ENCODE measurements at places on chromosomes 2 and 18.

DNA sequence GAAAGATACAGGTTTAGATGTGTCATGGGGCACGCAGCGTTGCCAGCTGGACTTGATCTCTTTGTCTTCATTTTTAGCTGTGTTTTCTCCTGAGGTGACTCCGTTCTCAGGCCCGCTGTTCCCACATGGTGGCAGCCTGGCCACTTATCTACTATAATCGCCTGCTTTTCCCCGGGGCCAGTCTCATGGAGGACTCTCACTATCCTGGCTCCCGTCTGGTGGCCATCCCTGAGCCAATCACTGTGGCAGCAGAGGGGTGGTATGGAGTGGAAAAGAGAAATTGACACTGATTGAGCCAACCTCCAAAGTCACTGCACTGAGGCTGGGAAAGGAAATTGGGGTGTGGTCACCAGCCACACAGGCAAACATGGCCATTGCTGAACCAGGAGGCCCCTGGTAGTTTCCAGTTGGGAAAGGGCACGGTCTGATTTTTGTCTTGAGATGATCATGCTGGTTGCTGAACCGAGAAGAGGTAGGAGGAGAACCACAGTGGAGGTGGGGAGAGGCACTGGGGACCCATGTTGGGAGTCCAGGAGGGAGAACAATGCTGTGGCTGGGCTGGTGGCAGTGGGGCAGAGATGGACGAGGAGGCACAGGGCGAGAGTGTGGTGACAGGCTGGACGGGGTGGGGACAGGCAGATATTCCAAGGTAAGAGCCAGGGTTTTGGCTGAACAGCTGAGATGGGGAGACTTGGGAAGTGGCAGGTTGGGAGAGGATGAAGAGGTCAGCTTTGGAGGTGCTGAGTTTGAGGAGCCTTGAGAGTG, 45.6 kb downstream of the KCNIP3 start:
- DNase-seq, result no peak

DNA sequence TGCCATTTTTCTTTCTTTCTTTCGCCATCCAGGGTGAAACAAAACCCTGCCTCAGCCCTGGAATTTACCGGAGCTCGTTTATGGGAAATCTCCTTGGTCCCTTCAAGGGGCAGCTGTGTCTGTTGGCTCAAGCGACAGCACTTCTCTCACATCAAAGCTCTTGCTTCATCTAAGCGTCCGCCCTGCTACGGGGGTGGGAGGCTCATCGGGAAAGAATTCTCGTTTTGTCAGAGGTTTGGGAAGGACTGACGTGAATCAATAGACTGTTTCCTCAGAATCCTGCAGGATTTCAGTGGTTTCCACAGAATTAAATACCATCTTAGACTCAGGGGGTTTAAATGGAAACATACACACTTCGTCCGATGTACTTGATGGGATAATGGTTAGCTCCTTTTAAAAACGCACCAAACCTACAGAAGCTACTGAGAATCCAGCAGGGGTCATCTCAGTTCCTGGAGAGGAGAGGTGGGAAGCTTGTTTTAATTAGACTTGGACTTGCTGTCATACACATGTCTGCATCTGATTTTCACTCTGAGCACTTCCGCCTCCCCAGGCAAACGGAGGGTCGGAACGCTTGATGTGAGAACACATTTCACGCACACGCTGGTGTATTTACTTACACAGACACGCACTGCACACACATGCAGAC, 91.6 kb downstream of the ASB1 start:
- DNase-seq, result no peak

- no peak for DNase-seq
These were observed 26.8 kb downstream of the RHBDD1 start for GRCh38 chr2:226862623-226863022.

GRCh38 chr2:25131567-25132298, 36.6 kb downstream of the POMC start:
- no peak for DNase-seq

DNA sequence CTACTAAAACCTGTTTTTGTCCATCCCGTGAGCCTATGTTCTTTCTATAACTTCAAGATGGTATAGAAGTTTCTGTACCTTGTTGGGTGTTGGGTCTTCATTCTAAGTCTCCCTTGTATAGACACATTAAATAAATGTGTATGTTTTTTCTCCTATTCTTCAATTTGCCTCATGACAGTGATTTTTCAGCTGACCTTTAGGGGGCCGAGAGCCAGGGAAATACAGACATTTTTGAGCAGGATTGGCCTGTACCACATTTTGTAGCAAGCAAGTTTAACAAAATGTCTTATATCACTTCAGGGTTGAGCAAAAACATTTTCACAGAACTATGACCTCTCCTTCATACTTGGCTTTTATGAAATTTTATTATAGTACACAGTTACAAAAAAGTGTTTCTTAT, 495.4 kb upstream of the CDH7 start:
- no peak for DNase-seq

- no peak for DNase-seq
These were observed 105.0 kb upstream of the ALK start for GRCh38 chr2:30026091-30027055.

- DNase-seq, result no peak
These were observed 310.9 kb downstream of the PRKCE start for GRCh38 chr2:45962177-45962921.

DNA sequence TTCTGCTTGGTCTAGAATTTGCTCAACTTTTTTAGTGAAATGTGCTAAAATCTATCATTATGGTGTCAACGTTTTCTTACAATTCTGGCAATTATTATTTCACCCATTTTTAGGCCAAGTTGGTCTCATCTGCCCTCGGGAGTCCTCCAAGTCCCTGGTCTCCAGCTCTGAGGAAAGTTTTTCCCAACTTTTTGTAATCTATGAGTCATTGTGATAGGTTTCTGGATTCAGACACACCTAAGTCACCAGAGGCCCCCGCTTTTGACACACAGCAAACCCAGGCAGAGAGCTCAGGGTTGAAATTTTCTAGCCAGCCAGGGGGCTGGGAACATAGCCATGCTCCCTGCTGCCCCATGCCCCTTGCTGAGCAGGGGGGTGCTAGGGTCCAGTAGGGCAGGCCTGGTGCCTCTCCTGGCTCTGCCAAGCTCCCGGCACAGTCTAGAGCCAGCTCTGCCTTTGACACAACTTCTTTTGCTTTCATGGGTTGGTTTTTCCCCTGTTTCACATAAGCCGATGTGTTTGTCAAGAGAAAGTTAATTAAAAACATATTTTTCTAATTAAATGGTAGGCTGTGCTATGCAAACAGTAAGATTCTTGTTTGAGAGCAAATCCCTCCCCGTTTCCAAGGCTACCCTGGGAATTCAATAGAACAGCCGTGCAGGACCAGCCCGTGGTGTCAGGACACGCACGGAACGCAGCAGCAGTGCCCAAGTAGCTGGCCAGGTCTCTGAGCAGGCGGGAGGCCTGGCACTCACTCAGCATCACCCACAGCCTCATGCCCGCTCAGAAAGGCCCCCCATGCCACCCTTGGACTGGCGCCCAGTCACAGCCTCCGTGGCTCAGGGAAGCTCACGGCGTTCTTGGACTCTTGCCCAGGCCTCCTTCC, 25.5 kb upstream of the SNED1 start:
- DNase-seq, result no peak

GRCh38 chr2:231527955-231528635, 2.1 kb downstream of the NMUR1 start:
- no peak for DNase-seq

DNA sequence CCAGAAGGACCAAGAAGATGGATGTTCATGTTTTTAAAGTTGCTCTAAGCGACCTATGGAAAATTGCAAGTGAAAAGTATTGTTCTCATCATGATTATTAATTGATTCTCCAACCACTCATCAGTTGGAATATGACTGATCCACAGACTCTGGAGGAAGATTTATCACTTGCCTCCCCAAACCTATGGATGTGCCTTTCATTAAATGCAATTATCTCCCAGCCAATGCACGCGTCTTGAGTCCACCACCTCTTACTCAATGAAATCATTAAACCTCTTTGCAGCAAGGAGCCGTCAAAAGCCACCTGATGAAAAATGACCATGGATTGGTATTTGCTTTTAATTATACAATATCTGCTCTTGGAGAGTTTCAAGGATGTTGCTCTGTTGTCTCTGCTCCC, 165.6 kb downstream of the LRRTM1 start:
- no peak for DNase-seq

- no peak for DNase-seq
These were observed 195.2 kb downstream of the SLC8A1 start for GRCh38 chr2:40256649-40257048.

DNA sequence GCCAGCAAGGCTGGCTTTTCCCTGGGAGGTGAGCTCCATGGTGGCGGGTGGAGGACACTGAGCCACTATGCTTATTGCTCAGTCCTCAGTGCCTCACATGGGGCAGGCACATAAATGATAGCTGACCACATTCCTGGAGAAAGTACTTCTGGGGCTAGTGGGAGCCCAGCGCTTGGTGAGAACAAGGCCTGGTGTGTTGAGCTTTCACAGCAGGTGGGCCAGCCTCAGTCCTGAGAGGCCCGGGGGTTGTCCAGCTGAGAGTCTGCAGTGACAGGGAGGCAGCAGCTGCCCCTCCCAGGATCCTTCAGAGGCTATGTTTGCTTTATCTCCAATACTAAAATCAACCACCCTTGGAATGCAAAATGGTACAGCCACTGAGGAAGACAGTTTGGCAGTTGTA, 217.7 kb downstream of the ZBTB7C start:
- DNase-seq, result no peak

GRCh38 chr18:3319894-3320454, 58.0 kb downstream of the MYL12B start:
- no peak for DNase-seq

- DNase-seq, result no peak
These were observed 2.0 kb downstream of the C2orf92 start for GRCh38 chr2:97671526-97671925.

DNA sequence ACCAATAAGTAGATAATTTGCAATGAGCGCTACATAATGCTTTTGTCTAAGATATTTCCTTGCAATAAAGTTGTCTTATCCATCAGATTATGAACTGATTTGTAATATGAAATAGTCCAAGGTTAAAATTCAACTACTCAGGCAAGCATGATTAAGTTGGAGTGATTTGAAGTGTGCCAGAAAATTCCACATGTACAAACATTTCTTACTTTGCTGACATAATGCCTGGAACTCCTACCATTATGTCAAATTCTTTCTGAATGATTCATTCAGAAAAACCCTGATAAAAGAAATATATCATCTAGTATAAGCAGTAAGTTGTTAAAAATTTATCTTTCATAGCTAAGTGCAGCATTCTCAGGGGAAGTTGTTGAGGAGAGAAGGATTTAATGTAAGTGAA, 87.3 kb downstream of the CBLN2 start:
- no peak for DNase-seq

Data from GM18507 (cell line).